ENCODE measurements at places on chromosomes 3 and 15. TPM values are rescaled to one million over a fixed set of nuclear protein-coding genes. Genes with fewer than 3 reads are reported as not detected.

DNA sequence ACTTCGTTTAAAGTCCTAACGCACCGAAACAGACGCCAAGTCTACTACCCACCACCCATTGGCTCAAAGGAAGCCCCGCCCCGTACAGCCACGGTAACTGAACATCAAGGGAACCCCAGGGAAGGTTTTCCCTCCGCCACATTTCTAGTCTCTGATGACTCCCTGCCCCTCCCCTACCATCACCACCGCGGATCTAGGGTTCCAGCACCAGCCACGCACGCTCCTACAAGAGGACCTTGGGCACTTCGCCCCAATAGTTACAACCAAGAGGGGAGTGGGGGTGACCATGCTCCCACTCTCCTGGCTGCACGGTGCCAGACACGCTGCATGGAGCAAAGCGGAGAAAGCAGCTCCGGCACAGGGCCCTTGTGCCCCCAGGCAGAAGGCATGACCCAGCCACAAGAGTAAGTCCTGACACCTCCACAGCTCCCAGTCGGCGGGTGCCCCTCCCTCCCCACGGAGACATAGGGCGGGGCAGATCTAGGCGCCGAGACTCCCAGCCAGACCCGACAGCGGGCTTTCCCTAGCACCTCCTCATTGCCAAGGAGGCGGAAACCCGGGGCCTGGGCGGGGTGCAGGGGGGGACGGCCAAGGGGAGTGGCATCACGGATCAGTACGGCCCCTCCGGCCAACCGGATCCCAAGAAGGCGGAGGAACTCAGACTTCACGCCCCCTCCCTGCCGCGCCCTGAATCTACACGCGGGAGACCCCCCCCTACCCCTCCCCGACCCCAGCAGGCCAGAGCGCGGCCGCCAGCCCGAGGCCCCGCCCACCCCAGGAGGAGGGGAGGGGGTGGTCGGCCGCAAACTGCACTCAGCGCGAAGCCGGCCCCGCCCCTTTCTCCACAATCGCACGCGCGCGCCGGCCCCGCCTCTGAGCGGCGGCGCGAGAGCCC lies 936 bp downstream of the SIN3A start:
- peak; percentile 98 for DNase-seq

GRCh38 chr3:162376761-162377160 lies 880.2 kb downstream of the OTOL1 start:
- DNase-seq: no peak

Gene DTX3L
- 24.9 TPM for total RNA-seq

- peak; percentile 59 for DNase-seq
Measured at GRCh38 chr3:141000027-141000663, 51.0 kb upstream of the SPSB4 start.

Gene GOLGA8N
- total RNA-seq: 0.49 TPM

DNA sequence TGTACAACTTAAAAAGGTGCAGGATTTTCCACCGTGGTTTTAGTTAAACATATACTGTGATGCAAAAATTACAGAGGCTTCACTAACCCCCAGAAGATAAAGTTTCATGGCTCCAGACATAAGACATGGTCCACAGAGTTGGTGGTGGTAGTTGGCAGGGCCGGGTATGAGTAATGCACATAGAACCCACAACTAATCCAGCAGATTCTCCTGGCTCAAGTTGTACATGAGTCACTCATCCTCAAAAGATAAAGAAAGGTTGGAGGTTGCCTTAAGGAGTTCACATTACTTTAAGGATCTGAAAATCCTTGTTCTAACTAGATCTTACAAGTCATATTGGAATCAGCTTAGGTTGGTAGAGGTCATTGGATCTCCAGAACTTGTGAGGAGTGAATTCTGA lies 98.3 kb upstream of the ZBTB20 start:
- peak; percentile 96 for DNase-seq

- no peak for DNase-seq
Measured at GRCh38 chr3:129005526-129006303, 4.6 kb downstream of the EFCC1 start.

DNA sequence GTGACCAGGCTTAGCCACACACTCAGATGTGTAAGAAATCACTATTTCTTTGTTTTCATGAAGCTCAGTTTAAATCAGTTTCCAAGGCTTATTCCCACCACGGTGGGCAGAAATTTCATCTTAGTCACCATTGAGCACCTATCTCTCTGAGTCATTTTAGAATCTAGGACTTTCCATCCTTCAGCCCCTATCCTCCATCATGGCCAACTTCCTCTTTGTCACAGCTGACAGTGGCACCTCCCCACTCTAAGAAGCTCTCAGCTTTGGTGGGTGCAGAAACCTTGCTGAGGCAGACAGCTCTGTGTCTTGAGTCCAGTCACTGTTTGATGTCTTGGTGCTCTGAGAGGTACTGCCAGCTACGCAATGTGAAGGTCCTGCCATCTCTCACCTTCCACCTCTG lies 32.9 kb downstream of the SNTN start:
- DNase-seq: no peak

Gene PATL2
- 1.1 TPM for total RNA-seq

GRCh38 chr3:15113884-15114283 lies 14.9 kb upstream of the RBSN start:
- DNase-seq: no peak

Gene DET1
- 6.5 TPM for total RNA-seq

DNA sequence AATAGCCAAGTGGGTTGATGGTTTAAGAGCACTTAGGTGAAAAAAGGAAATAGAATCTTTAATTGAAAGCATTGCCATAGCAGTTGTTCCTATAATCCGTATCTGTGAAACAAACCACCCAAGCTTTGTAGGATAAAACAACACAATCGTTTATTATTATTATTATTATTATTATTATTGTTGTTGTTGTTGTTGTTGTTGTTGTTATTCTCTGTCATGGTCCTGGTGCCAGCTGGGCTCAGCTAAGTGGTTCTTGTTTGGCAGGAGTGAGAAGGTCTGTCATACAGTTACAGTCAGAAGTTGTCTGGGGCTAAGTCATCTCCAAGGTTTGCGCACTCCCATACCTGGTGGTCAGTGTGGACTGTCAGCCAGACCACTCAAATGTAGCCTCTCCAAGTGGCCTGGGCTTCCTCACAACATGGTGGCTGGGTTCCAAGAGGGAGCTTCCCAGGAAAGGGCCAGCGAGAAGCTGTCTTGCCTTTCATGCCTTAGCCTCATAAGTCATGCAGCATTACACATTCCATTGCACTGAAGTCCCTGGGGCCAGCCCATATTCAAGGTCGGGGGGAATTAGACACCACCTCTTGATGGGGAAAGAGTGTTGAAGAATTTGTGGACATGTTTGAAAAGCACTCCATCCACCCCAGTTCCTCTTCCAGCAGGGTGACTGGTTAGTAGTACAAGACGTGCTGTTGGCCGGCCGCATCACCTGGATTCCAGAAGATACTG lies 54.3 kb upstream of the FGD5 start:
- peak; percentile 11 for DNase-seq

- DNase-seq: no peak
Measured at GRCh38 chr3:13068269-13069010, 4.8 kb downstream of the IQSEC1 start.

GRCh38 chr15:62391641-62392262 lies 226.7 kb upstream of the C2CD4B start:
- peak; percentile 62 for DNase-seq

- DNase-seq: no peak
Measured at GRCh38 chr3:193465992-193466608, 87.5 kb upstream of the ATP13A5 start.

Gene DUSP7
- total RNA-seq: 16.9 TPM

GRCh38 chr3:125381314-125381713 lies 6.2 kb upstream of the ZNF148 start:
- no peak for DNase-seq

GRCh38 chr15:79769069-79769481 lies 127.7 kb downstream of the MTHFS start:
- DNase-seq: peak; percentile 10

- DNase-seq: peak; percentile 69
Measured at GRCh38 chr15:58221591-58222241, 83.5 kb downstream of the AQP9 start.

Gene MAP6D1
- total RNA-seq: 1.1 TPM

Gene GHSR
- not detected for total RNA-seq

Gene PPP2R3A
- 15.1 TPM for total RNA-seq

Gene PRSS50
- total RNA-seq: not detected

DNA sequence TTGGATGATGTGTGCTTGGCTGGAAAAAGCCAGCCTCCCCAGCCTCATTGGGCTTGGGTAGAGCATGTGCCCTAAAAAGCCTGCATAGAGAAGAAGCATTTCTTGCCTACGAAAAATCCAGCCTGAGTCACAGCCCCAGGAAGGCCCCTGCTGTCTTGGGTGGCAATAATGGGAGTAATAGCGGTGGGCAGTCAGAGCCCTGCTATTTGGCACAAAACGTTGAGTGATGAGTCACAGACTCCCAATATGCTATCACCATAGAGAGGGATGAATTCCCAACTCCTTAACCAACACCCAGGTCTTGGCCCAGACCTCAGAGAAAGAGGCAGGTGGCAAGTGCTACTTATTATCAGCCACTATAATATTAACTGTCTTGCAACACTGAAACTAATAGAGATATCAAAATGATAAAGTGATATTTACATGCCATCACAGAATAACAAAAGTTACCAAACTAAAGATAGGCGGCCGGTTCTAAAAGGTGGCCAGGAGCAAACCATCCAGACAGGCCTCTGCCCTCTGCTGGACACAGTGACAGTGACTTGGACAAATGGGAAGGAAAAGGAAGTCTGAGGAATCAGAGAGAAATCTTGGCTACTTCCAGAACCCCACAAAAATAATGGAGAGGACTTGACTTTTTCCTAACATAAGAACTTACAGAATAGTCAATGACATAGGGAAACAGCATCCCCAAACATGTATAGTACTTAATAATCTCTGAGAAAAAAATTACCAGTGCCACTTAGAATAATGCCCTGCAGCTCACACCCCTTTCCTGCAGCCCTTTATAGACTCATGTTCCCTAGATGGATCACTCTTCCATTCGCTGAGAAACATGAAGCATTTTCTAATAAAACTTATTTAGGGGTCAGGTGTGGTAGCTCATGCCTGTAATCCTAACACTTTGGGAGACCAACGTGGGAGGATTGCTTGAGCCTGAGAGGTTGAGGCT lies 51.9 kb upstream of the MUC13 start:
- DNase-seq: peak; percentile 97

GRCh38 chr3:38141952-38142273 lies 3.5 kb downstream of the MYD88 start:
- DNase-seq: no peak

Gene PRR23B
- total RNA-seq: not detected

DNA sequence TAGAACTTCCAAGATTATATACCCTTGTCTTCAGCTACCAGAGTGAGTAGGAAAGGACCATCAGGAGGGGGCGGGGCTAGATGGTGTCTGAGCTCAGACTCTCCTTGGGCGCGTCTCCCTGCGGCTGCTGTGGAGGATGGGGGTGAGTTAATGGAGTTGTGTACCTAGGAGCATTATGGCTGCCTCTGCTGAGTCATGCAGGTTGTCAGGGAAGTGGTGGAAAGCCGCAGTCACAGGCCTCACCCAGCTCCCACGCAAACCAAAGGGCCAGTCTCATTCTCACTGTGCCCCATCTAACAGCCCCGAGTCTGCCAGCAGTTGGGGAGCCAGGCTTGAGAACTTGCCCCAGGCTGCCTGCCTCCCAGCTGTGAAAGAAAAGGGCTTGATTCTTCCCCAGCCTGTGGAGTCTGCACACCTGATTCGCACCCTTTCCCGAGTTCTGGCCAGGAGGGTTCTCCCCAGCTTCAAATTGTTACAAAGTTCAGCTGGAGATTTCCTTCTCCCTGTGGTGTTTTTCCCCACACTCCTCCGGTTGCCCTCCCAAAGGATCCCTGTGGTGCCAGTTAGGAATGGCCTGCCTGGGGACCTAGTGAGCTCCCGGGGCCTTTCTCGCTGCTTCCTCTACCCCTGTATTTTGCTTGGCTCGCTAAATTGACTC lies 143.3 kb downstream of the HCN4 start:
- DNase-seq: no peak

Gene ZNF80
- not detected for total RNA-seq

DNA sequence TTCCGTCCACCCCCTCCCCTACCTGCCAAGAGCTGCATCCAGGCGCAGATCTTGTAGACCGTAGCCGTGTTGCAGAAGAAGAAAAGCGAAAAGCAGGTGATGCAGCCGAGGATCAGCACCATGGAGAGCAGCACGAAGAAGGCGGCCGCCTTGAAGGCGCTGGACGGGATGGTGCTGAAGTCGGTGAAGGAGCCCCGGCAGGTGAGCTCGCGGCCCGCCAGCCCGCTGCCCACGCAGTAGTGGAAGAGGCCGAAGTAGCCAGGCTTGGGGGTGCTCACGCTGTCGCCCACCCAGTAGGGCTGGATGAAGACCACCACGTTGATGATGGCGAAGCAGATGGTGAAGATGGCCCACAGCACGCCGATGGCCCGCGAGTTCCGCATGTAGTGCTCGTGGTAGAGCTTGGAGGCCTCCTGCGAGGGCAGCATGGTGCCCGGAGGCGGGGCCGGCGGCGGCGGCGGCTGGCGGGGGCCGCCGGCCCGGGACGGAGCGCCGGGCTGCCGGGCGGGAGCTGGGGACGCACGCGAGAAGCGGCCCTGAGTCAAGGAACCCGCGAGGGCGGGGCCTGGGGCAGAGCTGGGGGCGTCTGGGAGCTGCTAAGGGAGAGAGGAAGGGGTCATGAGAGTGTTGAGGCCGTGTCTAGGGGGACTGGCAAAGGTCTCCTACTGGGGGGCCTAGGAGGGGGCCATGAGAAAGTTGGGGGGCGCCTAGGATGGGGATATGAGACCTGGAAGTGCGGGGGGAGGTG lies 1.2 kb downstream of the LHFPL4 start:
- DNase-seq: peak; percentile 42

- peak; percentile 31 for DNase-seq
Measured at GRCh38 chr3:79253704-79254103, 514.1 kb downstream of the ROBO1 start.
